ENCODE measurements at places on chromosomes 4 and X.
A peak's percentile ranks its signal among the peaks of the same experiment; 100 is the strongest.

- no peak for DNase-seq
Measured at GRCh38 chrX:12804655-12805054, 13.4 kb downstream of the PRPS2 start.

DNA sequence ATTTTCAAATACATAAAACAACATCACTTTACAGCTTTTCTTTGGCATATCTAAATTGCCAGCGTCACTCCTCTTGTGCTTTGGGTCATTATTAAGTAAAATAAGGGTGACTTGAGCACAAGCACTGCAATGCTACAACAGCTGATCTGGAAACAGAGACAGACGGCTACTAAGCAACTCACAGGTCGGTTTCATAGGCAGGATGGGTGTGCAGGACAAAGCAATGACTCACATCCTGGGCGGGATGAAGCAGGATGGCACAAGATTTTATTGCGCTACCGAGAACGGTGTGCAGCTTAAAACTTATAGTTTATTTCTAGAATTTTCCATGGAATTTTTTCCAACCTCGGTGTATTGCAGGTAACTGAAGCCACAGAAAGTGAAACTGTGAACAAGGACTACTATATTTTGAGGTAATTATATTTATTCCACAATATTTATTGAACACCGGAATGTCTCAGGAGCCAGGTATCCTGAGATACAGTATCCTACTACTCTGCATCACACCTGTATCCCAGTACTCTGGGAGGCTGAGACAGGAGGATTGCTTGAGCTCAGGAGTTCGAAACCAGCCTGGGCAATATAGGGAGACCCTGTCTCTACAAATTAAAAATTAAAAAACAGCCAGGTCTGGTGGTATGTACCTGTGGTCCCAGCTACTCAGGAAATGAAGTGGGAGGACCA lies 215.5 kb downstream of the APBB2 start:
- no peak for DNase-seq

GRCh38 chr4:3784454-3785291 lies 18.5 kb downstream of the ADRA2C start:
- no peak for DNase-seq

GRCh38 chrX:81316163-81316562 lies 114.3 kb downstream of the SH3BGRL start:
- no peak for DNase-seq

- DNase-seq: no peak
Measured at GRCh38 chr4:82989575-82990429, 20.8 kb downstream of the LIN54 start.

DNA sequence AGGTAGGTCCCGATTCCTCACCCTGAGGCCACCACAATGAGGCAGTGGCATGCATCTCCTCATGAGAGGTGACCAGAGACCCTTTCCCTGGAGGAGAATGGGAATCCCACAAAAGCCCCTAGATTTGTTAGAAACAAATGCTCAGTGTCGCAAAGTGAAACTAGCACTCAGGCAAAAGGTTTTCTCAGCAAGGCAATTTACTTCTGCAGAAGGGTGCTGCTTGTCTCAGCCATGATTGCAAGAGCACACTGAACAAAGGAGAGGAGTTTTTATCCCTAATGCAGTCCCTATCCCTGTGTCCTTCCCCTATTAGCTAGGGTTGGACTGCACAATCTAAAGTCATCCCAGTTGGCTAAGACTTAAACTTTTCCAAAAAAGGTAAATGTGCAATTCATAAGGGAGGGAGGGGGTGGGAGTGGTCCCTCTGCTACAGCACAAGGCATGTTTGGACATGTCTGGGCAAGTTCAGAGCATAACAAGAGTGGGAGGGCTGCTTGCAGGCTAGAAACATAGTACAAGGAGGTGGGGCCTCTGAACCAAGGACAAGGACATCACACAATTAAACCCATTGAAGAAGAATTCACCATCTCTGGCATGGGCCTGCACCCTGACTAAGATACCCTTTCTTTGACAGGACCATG lies 185.3 kb downstream of the CCNG2 start:
- no peak for DNase-seq

GRCh38 chr4:3736290-3736689 lies 29.9 kb upstream of the ADRA2C start:
- no peak for DNase-seq

DNA sequence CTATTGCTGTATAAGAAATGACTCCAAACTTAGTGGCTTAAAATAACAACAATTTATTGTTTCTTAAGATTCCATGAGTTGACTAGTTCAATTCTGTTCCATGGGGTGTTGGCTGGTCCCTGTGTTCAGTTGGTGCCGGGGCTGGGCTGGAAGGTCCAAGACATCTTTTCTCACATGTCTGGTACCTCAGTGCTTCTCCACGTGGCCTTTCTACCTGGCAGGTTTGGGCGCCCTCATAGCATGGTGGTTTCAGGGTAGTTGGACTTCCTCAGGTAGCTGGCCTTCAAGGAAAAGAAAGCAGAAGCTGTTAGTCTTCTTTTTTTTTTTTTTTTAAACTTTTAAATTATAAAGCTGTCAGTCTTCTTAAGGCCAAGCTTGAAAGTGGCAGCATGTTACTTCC lies 104.6 kb upstream of the LIMCH1 start:
- no peak for DNase-seq

GRCh38 chrX:109747681-109748080 lies 14.6 kb upstream of the ACSL4 start:
- no peak for DNase-seq

- no peak for DNase-seq
Measured at GRCh38 chr4:162849937-162850336, 316.8 kb downstream of the NAF1 start.

DNA sequence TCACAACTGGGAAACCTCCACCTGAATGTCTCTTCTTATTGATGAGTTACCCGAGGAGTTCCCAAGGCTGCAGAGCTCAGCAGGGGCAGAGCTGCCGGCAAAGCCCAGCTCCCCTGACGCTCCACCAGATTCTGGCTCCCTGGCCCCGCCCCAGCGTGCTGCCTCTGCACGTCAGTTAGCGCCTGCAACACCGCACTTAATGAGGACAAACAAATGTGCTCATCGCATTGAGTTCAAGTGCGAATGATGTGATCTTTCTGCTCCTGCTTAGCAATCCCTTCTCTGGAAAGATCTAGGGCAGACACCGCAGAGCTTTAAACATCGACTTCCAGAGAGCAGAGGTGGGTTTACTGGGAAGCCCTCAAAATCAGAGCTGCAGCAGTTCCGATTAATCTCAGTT lies 55.5 kb upstream of the FBXW7 start:
- no peak for DNase-seq

DNA sequence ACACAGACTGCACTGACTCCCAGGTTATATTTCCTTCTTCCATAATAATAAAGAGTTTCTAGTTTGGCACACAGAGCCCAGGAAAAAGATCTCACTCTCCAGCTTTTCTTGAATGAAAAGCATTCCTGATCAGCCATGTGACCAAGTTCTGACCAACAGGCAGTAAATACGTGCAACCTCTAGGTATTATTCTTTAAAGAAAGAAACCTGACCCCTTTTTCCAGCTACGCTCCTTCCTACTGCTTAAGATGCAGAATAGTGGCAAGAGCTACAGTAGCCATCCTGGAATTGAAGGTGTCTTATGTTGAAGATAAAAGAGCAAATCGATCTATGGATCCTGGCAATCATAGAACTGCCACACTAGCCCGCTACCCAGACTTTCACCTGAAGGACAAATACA lies 76.7 kb downstream of the LRBA start:
- no peak for DNase-seq

- DNase-seq: no peak
Measured at GRCh38 chr4:151031831-151032605, 16.9 kb upstream of the LRBA start.

DNA sequence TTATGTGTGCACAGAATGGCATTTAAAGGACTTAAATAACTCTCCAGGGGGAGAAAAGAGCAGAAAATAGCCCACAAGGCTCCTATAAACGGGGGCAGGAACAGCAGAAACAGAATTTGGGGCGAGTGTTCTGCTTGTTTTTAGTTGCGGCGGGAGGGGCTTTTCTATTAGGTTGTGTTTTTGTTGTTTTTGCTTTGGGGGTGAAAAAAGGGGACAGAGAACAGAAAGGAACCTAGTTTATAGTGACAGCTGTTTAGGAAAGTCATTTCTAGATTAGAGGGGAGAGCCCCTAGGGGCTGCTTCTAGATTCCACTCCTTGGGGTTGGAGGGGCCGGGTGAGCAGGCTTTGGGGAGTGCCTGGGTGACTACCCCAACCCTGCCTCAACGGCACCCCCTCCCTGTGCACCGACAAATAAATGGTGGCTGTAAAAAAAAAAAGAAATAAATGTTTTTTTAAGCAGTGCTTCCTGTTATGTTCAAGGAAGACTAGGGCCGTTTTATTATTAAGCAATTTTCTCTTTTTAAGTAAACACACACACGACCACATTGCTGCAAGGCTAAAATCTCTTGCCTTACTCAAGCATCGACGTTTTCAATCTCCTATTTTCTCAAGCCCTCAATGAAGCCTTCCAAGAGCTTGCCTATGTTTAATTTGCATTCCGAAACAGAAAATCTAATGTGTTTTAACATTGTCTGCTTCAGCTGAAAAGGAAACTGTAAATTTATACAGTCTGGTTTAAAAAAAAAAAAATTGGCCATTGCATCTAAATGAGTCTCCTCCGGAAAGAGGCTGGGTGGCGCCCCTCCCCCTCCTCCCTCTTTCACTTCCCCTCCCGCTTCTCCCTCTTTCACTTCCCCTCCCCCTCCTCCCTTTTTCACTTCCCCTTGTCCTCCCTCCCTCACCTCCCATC lies 123.3 kb upstream of the TBL1X start:
- no peak for DNase-seq

- DNase-seq: no peak
Measured at GRCh38 chr4:48131736-48132135, 2.3 kb downstream of the TXK start.

- no peak for DNase-seq
Measured at GRCh38 chr4:108094923-108095482, 73.7 kb downstream of the LEF1 start.

GRCh38 chr4:76307660-76308014 lies 1.1 kb downstream of the STBD1 start:
- no peak for DNase-seq

- DNase-seq: no peak
Measured at GRCh38 chr4:40197879-40198689, 1.3 kb downstream of the RHOH start.

DNA sequence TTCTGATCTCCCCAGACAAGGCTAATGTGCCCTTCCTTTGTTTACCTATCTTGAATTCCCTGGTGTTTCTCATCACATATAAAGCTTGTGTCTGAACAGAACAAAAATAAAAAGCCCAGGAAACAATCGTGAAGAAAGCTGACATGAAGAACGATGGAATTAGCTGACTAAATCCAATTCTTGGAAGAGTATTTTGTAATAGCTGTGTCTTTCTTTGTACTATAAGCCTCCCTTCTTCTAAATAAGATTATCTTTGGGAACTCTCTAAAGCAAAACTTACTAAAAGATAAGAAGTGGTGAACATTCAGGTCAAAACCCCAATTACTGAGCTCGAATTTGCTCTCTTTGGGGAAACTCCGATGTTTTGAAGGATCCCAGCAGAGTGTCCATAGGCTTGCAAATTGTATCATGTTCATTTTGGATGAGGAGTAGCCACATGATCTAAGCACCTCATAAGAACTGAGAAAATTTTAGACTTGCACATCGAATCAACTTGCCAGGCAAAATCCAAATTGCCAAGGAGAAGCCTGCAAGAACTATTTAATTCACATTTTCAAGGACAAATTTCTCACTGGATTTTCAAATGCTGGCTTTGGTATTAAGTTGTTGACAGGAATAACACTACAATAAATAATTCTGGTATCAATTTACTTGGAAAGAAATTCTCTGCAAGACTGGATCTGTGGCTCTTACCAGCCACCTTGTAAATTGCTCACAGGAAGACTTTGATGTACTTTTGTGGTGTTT lies 106.2 kb downstream of the LNX1 start:
- DNase-seq: no peak

DNA sequence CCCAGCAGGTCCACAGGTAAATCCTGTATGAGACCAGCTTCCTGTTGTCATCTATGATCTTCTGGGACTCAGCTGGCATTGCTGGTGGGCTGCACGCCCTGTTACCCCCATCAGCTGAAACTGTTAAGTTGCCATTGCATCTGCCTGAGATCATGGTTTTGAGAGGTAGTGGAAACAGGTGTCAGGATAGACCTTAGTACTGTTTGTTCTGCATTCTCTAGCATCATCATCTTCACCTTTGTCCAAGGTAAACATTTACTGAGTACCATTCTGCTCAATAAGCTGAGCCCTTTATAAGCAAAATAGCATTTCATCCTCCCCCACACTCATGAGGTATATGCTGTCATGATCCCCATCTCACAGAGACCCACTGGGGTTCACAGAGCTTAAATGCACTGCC lies 42.9 kb upstream of the PROM1 start:
- no peak for DNase-seq

DNA sequence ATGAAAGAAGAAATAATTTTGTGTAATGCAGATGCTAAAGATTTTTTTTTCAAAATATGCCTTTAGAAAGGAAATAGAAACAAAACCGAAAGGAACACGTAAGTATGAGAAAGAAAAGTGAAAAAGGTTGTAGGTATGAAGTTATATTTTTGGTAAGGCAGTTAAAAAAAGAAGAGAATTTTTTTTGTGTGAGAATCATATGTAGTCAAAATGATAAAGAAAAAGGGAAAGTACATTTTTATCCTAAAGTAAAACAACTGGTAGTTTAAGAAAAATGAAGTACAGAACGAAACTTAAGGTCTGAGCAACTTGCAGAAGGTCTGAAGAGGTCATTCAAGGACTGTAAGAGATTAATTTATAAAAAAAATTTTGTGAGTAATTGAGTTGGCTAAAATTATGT lies 164.0 kb upstream of the TRAM1L1 start:
- DNase-seq: no peak

GRCh38 chr4:66017671-66018070 lies 347.4 kb upstream of the EPHA5 start:
- no peak for DNase-seq

- DNase-seq: no peak
Measured at GRCh38 chr4:127486248-127486647, 146.5 kb upstream of the INTU start.

- DNase-seq: no peak
Measured at GRCh38 chrX:103999234-103999633, 14.3 kb downstream of the H2BW1 start.

- DNase-seq: no peak
Measured at GRCh38 chr4:97411356-97411755, 731.9 kb downstream of the STPG2 start.

GRCh38 chr4:139978692-139979091 lies 175.3 kb downstream of the MAML3 start:
- DNase-seq: no peak

DNA sequence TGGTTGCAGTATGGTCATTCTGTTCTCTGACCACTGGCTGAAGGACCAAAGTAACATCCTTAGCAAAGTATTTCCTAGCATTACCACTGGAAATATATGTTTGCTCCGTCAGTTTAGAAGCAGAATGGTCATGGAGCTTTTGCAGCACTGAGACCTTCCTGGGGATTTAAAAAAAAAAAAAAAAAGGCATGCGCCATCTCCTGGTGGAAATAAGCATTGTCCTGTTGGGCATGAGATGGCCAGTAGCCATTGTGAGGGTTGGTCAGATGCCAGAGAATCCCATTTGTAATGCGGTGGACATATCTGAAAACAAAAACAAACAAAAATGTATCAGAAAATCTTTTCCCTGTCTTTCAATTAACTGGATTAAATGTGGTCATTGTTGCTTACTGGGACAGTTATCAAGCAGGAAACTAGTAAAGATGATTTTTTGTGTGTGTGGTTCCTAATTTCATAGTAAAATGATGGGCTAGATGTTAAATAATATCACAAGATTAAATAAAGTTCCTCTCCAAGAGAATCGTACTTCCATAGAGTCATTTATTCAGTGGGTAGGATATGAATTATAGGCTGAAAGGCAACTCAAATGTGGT lies 139.6 kb downstream of the SOWAHB start:
- DNase-seq: peak; percentile 32

GRCh38 chr4:55014876-55015275 lies 110.5 kb downstream of the KDR start:
- no peak for DNase-seq

Data from tibial artery (tissue), 4 donors.